ENCODE measurements at places on chromosomes 5 and 9. TPM values are rescaled to one million over a fixed set of nuclear protein-coding genes. Genes with fewer than 3 reads are reported as not detected.

Gene PCDHA10
- not detected for total RNA-seq

DNA sequence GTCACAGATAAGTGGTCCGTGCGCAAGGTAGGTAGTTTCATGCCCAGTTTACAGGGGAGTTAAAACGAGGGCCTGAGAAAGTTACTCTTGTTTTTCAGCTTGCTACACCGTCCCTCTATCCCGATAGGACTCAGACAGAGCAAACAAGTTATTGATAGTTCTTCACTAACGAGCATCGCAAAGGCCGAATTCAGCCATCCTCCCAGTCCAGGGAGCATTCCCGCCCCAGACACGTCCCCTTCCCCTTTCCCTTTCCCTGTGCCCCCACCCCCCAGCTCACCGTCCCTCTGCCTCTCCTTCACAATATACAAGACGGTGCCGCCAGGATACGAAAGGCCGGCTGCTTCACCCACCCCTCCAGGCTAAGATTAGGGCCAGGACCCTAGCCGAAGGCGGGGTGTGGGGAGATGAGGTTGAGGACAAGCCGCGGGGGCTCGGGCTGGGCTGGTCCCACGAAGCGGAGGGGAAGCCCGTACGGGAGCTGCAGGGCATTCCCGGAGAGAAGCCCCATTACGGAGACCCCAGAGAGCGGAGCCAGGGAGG, 599 bp downstream of the KIAA1191 start:
- DNase-seq = no peak

DNA sequence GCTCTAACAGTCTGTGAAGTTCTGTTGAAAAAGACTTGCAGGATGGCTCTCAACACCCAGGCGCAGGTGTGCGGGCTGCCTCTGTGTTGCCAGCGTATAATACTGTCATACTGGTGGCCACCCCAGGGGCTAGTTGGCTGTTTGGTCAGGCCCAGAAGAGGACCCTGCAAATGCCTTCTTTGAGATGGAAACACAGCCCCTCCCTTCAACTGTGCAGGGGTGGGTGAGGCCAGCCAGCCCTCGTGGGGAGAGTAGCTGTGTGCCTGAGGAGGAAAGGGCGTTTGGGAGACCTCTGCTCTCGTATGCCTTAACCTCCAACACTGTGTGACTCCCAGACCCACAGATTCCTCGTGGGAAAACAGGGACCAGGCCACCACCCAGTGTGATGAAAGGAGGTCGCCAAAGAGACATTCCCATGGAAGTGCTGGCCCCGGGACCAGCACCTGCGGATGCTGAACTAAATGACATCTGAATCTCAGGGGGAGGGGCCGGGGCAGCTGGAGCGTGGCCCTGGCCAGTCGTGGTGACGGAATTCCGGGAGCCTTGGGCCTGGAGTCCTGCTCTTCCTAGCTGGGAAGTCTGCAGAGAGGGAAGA, 11.3 kb upstream of the SCGB3A1 start:
- no peak for DNase-seq

GRCh38 chr9:124231095-124231737, 26.5 kb upstream of the NEK6 start:
- DNase-seq = no peak

DNA sequence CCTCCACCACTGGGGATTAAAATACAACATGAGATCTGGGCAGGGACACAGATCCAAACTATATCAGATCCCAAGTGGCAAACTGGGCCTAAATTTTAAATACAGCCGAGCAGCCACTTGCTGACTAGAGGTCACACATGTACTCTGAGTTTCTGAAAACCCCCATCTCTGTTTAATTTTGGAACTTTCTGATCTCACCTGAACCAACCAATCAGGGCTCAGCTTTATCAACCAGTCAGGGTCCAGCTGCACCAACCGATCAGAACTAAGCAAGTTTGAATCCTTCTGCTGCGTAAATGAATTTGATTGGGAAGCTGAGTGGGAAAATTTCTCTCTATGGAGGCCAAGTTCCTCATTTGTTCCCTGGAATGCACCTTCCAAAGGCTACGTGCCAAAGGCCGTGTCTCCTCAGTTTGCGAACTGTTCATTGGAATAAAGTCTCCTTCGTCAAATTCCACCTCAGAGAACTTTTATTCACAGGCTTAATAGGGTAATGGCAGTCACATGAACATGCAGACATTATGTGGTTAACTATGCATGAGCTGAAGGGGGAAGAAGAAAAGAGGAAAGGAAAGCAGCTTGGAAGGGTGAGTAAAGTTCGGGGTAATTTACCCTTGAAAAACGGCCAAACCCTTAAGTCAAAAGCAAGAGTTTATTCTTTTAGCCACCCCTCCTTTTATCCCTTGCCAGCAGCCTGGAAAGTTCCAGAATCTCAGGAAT, 3.7 kb downstream of the CD180 start:
- no peak for DNase-seq

DNA sequence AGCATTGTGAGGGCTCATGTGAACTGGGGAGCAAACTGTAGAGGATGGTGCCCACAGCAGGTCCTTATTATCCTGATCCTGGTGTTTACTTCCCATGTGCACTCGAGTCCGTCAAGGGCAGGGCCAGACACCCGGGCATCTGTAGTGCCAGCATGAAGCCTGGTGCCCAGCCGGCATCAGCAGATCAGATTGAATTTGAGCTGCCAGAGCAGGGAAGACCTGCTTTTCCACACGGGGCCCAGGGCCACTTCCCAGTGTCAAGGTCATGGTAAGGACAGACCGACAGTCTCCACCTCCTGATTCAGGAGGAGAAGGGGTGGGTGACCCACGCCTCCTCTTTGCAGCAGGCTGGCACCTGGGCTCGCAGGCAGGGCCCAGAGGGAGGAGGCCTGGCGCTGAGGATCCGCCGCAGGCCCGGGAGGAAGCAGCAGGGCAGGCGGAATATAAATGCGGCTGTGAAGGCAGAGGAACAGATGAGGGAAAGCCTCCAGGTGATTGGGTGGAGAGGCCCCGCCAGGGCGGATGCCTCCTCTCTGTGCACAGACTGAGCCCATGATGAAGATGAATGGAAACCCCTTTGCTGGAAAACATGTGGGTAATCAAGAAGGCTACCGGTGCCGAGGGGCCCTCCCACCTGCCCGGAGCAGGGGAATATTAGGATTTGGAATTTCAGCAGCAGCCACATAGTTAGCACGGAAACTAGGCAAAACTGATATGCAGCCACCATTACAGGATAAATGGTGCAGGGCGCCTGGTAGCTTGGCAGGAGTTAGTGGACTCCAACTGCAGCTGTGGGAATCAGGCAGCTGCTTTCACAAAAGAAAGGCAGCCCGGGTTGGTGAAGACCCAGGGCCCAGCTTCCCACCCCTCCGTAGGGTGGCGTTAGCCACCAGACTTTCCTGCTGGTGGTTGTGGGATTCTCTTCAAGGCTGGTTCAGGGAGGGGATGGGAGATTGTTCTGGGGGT, 114.9 kb downstream of the GAPVD1 start:
- DNase-seq = no peak

Gene QRFP
- total RNA-seq = not detected

GRCh38 chr5:138927979-138928378, 52.8 kb upstream of the LRRTM2 start:
- DNase-seq = no peak

Gene SPACA9
- 2.6 TPM for total RNA-seq

Gene DND1
- total RNA-seq = 2.9 TPM

- DNase-seq = no peak
Observed at GRCh38 chr9:137198051-137198901, 2.3 kb downstream of the TPRN start.

- no peak for DNase-seq
Observed at GRCh38 chr9:133471551-133472276, 7.2 kb downstream of the SLC2A6 start.

- no peak for DNase-seq
Observed at GRCh38 chr5:32866138-32866537, 155.0 kb downstream of the NPR3 start.

GRCh38 chr5:55592388-55593114, 57.8 kb upstream of the PLPP1 start:
- DNase-seq = no peak

Gene CARTPT
- total RNA-seq = not detected

Gene FSD1L
- 4.3 TPM for total RNA-seq

DNA sequence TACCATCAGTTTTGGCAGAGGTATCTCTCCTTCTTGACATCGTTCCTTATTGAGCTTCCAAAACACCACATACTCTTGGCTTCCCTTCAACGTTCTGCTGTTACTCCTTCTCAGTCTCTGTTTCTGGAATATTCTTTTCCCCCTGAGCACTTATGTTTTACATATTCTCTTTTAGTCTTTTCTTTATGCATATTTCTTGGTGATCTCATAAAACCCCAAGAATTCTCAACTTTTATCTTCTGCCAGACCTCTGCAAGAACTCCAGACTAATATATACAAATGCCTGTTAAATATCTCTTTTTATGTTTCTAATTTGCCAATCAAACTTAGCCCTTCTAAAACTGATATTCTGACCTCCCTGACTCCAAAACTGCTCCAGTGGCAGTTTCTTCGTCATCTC, 453.4 kb upstream of the CTNND2 start:
- DNase-seq = no peak

DNA sequence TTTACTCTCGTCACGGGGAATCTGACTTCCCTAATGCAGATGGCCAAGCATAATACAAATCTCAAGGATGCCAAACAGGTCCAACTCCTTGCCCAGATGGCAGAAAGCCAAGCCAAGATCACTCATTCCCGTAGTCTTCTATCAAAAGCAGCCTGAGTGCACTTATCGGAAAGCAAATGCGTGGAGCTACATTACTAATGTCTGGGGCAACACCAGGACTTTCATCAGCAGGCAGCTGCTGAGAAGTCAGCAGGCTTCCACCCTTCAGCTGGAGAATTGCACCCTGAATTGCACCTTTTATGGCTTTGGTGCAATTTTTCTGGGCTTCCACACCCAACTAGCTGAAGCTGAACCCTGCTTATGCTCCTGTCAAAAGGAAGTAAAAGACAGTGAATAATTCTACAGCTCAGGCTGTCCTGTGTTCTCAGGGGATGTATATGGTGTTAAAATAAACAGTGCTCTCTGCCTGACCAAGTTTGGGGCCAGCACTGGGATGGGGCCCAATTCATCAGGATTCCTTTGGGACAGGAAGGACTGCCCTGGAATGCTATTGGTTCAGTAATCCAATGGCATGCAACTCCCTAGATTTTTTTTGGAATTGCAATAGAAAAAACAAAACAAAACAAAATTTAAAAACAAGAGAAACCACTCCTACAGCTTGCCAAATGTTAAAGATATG, 92.6 kb downstream of the DPYSL3 start:
- DNase-seq = no peak

Gene LECT2
- total RNA-seq = not detected

Gene PSD2
- not detected for total RNA-seq

DNA sequence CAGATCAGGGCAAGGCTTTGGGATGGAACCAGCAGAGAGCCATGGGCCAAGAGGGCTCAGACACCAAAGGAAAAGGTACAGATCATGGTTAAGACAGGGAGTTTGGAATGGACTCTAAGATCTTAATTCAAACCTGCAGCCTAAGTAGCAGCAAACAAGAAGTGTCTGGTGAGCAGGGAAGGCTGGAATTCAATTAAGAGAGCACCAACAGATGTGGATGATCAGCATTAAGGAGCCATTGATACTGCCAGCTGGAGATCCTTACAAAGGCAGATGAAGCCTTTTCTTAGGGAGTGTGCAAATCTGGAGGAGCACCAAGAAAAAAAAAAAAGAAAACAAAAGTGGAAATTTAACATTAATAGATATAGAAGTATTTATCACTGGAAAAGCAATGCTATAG, 516.8 kb downstream of the RASEF start:
- no peak for DNase-seq

- peak; percentile 52 for DNase-seq
Observed at GRCh38 chr9:126500600-126501382, 112.9 kb upstream of the LMX1B start.

Gene SPINK6
- not detected for total RNA-seq

- DNase-seq = no peak
Observed at GRCh38 chr9:79567671-79568098, 4.1 kb upstream of the TLE4 start.

Gene PRRT1B
- not detected for total RNA-seq

Gene INSL4
- not detected for total RNA-seq

DNA sequence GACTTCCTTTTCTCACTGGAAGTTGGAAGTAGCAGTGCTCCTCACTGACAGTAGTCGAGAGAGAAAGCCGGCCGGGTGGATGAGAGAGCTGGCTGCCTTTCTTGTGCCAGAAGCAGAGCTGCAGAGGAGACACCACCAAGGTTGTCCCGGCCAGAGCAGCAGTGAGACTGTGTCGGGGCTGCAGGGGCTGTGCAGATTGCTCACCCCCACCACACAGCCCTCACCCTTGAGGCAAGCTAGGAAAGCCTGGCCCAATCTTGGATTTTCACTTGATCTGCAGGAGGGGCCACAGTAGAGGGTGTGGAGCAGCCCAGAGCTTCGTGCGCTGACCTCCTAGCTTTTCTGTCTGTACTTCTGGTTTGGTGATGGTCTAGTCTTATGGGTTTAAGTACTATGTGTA, 9.1 kb downstream of the OSMR start:
- no peak for DNase-seq

Gene UBQLN1
- 95.1 TPM for total RNA-seq

- no peak for DNase-seq
Observed at GRCh38 chr5:116750631-116751580, 176.3 kb upstream of the SEMA6A start.

Gene PSMB7
- 215 TPM for total RNA-seq

Gene AJM1
- 3.2 TPM for total RNA-seq

DNA sequence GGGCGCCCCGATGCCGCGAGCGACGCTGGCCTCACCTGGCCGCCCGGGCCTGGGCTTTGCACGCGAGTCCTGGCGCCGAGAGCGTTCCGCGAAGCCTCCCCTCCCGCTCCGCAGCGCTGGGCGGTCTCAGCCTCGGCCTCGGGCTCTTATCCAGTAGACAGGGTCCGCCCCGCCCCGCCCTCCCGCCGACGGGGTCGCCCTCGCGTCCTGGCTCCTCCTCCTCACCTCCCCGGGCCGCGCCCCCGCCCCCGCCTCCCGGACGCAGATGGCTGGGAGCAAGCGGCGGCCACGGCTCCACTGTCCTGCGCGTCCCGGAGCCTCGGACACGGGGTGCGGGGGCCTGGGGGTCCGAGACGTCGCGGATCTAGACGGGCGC, at the start of gene SLC6A3:
SLC6A3 (minus strand) TSS at position 128 of the 376 bp plus-strand sequence. CDS start 2,243 bp downstream, outside the sequence.
- DNase-seq = no peak

- no peak for DNase-seq
Observed at GRCh38 chr5:98397081-98397480, 376.4 kb upstream of the RGMB start.

Gene OR13C8
- total RNA-seq = not detected

Gene WWC1
- total RNA-seq = 1.8 TPM

GRCh38 chr9:5838884-5839571, 6.1 kb upstream of the ERMP1 start:
- DNase-seq = no peak

DNA sequence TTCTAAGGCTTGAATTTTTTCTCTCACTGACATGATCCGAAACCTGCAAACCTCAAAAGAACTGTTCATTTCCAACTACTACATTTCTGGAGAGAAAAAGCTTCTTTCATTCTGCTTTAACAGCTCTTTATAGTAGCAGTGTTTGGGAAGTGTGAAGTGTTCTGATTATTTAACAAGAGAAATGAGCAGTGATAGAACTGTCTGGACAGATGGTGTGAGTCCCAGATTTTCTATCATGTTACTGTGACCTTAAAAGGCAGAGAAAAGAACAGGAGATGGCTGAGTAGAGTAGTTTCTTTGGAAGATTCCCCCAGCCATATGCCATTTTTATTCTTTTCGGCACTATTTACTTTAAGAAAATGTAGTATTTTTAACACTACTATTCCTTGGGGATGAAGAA, 41.3 kb upstream of the TAL2 start:
- DNase-seq = no peak

Gene SNX18
- 23.9 TPM for total RNA-seq

Gene FOXD4L5
- 0.09 TPM for total RNA-seq

GRCh38 chr5:5421149-5421960, 1.1 kb upstream of the ICE1 start:
- peak; percentile 54 for DNase-seq
